ENCODE measurements at places on chromosomes 6 and 20.
A peak's percentile ranks its signal among the peaks of the same experiment; 100 is the strongest.

DNA sequence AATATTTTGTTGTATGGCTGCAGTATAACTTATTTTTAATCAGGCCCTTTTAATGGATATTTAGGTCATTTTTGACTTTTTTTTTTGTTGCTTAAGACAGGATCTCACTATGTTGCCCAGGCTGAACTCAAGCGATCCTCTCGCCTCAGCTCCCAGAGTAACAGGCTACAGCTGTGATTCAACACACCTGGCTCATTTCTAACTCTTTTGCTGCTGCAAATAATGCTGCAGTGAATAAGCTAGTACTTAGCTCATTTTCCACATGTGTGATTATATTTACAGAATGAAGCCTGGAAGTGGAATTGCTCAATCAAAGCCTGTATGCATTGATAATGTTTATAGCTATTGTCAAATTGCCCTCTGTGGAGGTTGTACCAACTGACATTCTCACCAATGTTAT, 1.1 kb downstream of the GTSF1L start:
- DNase-seq: no peak

DNA sequence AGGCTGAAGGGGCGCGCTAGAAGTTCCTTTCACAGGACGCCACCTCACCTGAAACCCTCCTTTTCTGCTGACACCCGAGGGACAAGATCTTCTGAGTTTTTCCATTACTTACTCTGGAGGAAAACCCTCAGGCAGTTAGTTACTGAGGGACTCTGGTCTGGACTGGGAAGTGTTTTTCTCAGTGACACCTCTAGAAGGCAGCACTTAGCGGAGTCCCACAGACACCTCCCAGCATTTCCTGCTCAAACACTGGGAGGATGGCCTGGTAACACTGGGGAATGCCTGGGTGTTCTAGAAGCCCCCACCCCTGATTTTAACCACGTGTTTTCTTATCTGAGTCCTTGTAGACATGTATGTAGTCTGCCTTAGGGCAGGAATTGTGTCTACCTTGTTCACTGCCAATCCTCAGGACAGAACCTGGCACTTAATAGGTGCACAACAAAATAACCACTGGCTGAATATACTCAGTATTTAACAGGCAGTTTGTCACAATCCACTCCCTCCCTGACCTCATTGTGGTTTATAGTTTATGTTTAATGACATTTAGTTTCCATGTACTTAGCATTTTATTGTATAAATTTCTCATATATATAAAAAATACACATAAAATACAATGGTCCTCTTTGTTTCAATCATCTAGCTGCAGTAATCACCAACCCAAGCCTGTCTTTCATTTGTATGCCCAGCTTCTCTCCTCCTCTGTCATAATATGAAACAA, 4.8 kb downstream of the GSTA3 start:
- DNase-seq: peak; percentile 10

GRCh38 chr20:21074605-21075336, 31.4 kb downstream of the LINC00237 start:
- DNase-seq: no peak

GRCh38 chr20:36277546-36277945, 28.6 kb upstream of the DLGAP4 start:
- no peak for DNase-seq

DNA sequence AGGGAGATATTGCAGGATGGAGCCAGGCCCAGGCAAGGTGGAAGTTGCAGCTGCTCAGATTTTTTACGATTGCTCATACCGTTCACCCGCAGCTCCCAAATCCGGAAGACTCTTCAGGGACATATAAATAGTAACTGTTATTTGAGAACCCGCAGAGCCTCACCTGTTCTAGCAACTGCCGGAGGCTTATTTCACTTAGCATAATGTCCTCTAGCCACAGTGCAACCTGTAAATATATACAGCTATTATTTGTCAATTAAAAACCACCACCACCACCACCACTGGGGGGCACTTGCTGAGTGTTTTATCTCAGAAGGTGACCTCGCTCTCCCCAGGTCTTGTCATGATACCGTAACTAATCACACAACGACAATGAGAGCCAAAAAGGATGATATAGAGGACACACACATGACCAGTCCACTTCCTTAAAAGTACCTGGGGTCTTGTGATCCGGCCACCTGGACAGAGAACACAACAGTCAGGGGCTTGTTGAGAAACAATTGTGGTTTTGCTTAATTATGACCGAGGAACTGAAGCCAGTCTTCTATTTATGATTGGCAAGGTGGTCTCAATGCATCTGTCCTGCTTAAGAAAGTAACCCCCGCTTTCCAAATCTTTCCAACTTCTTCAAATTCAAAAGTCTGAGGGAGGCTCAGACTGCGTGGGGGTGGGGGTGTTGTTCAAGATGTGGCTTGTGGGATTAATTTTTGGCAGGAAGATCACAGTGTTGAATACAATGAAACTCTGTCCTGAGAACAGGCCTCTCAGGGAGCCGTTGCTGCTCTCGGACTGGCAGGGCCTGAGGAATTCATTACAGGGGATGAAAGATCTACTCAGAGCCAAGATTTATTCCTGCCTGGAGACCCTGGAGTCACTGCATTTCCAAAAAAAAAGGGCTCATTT, 107.7 kb upstream of the PRND start:
- DNase-seq: peak; percentile 88

GRCh38 chr6:118744261-118744941, 93.0 kb upstream of the CEP85L start:
- no peak for DNase-seq

GRCh38 chr20:3670511-3670910, 7.3 kb upstream of the GFRA4 start:
- no peak for DNase-seq

- DNase-seq: peak; percentile 18
Observed at GRCh38 chr6:168370310-168370991, 50.9 kb upstream of the DACT2 start.

- DNase-seq: no peak
Observed at GRCh38 chr6:35173044-35173426, 31.9 kb upstream of the TCP11 start.

DNA sequence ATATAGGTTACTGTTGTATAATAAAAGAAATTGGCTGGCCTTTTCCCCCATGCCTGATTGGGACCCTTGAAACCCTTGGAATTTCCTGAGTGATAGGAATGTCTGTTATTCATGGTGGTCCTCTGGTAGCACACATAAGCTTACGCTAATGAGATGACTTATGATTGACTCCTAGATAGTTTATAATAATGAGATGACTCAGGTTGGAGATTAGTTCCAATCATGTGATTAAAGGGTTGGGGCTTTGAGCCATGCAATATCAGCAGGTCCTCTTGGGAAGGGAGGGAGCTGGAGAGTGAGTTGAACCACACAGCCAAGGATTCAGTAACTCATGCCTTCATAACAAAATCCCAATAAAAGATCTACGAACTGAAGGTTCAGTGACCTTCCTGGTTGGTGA, 407.6 kb upstream of the MANEA start:
- DNase-seq: no peak

- DNase-seq: no peak
Observed at GRCh38 chr6:160851031-160851430, 140.5 kb upstream of the MAP3K4 start.

GRCh38 chr6:81906709-81907204, 154.3 kb upstream of the TENT5A start:
- peak; percentile 29 for DNase-seq

DNA sequence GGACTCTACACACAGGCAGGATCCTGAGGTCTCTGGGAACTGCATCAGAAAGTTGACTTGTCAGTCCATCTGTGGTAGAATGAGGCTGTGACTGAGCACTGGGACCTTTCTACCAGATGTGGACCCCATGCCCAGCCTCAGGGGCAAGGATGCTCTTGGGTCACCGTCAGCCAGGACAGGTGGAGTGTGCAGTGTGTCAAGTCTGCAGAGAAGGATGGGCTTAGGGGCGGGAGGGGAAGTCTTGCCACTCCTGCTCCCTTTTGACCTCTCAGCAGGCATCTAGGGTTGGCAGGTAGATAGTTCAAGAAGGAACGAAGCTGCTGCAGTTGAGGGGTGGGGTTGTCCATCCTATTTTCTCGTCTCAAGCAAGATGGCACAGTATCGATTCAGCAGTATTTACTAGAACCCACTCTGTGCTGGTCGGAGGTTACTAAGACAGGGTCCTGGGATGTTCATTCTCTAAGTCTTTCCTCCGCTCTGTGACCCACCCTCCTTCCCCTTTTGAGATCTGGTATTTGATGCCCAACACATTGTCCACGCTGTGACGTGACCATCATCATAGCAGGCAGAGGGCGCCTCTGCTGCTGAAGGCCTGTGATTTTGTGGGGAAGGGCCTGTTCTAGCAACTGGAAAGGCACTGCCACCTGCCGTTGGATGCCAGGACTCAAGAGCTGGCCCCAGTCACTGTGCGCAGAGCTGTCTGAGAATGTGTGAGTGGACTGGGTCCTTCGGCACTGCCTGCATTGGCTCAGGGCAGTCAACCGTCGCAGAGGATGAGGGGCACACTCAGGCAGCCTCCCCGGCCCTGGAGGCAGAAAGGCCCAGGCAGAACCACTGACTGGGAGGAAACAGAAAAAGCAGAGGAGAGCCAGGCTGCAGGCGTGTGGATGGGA, 23.2 kb downstream of the RBCK1 start:
- DNase-seq: peak; percentile 92

GRCh38 chr20:4625687-4626086, 96.0 kb upstream of the PRND start:
- DNase-seq: no peak
